Progenitor cell of endocrine pancreas (in vitro differentiated cells): ENCODE measurements at places on chromosomes 3 and 15. TPM values are rescaled to one million over a fixed set of nuclear protein-coding genes. Genes with fewer than 3 reads are reported as not detected.
A peak's percentile ranks its signal among the peaks of the same experiment; 100 is the strongest.

DNA sequence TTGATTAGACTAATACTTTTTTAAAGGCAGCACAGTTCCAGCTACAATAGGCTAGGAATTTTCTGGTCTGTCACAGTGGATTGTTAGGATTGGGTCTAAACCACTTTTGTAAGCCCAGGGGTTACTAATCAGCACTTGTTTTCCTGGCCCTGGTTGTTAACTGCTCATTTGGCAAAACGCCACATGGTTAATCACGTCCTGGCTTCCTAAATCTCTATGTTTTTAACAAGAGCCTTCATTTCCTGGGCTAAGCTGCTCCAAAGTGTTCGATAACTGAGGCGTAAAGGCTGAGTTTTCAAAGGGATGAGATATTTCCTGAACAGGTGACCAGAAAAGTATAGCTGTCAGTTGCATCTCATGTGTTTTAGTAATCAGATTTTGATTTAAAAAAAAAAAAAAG lies 38.9 kb upstream of the CLRN1 start:
- DNase-seq: no peak

DNA sequence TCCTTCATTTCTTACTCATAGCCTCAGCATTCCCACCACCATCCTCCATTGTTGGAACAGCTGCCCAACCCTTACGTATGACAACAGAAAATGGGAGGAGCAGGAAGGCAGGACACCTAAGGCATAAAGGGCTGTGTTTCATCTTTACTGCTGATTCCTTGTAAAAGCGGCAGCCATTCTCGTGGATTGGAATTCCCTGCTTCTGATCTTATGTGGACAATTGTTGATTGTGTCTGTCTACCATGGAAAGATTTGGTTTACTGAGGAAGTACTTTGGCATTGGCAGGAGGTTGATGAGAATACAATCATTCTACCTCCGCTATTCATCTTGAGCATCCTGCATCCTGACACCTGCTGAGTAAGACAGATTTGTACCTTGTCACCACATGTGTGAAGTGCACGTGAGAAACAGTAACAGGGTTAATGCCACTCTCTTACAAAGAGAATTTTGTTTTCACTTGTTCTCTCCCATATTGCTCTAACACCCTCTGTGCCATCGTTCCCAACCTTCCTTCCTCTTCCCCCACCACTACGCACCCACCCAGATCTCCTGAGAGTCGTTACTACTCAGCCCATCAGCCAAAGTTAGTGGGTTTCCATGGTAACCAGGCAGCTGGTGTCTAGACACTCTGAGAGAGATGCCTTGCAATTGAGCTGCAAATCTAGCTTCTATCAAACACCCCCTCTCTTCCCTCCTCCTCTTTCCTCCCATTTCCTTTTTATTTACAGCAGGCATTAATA lies 75.7 kb downstream of the GAP43 start:
- no peak for DNase-seq

GRCh38 chr3:73098873-73099272 lies 37.4 kb downstream of the EBLN2 start:
- no peak for DNase-seq

Gene VGLL3
- total RNA-seq: 1.9 and 2.0 TPM in 2 replicates

DNA sequence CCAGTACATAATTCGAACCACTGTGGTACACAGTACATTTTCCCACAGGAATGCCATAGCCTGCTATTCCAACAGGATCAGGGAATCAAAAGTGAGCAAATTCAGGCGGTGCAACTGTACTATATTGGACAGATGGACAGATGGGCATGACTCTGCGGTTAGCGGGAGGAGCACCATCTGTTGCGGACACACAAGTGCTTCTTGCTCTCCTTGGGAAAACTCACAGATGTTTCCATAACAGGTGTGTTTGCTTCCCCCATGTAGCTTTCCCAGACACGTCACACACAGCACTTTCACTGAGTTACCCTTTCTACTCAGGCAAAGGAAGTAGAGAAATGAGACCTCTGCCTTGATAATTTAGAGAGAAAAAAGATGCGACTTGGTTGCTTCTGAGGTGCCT lies 325.1 kb upstream of the THBS1 start:
- DNase-seq: no peak

GRCh38 chr15:101469520-101470288 lies 19.8 kb downstream of the PCSK6 start:
- no peak for DNase-seq

Gene LRRIQ4
- total RNA-seq: 0.31 and 0.42 TPM in 2 replicates

DNA sequence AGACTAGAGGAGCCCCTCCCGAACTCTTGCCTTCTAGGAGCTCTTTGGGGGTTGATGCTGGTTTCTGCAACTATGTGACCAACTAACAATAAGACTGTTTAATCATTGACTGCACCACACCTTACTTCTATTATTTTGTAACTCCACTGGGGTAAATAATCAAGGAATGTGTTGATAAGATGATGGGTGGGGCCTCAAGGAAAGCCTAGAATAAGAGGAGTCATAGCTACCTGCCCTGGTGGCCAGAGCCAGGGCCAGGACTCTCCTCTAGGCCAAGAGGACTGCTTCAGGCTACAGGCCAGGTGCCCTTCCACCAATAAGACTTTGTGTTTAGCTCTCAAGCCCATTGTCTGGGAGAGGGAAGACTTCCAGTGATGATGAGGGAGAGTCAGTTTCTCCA lies 41.2 kb upstream of the PIAS1 start:
- no peak for DNase-seq

- peak; percentile 24 for DNase-seq
These were observed 901 bp upstream of the MANF start for GRCh38 chr3:51384055-51384725.

DNA sequence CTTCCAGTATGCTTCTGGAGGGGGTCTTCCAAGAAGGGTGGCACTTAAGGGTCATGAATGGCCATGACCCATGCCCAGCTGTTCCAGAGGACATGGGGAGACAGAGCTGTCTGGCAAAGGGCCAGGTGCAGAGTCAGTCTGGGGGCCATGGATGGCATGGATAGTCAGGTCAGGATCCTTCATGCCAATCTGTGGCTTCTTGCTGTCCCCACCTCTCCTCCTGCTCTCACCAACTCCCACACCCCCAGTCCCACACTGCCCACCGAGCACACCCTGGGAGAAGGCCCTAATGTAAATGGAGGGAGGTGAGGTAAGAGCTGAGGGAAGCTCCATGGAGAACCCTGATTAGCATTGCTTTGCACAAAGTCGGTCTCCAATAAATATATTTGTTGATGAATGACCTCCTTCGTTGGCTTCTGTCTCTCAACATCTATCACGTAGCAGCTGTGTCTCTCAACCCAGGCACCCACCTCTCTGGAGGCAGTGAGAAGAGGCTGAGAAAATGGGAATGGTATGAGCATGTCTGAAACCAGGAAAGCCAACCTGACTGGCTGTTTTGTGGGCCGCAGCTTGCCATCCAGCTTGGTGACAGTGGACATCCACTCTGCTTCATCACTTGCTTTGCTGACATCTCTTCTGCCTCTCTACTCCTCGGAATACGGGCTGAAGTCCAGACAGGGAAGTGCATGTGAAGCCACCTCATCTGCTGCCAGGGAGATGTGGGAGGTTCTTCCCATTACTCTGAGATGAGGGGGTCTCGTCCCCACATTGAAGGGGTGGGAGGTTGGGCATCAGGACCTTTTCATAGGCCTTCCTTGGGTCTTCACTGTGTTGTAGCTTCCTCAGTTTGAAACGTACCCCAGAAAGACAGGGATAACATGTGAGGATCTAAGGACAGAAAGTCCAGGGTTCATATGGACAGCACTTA lies 37.7 kb upstream of the RAB6B start:
- DNase-seq: no peak

DNA sequence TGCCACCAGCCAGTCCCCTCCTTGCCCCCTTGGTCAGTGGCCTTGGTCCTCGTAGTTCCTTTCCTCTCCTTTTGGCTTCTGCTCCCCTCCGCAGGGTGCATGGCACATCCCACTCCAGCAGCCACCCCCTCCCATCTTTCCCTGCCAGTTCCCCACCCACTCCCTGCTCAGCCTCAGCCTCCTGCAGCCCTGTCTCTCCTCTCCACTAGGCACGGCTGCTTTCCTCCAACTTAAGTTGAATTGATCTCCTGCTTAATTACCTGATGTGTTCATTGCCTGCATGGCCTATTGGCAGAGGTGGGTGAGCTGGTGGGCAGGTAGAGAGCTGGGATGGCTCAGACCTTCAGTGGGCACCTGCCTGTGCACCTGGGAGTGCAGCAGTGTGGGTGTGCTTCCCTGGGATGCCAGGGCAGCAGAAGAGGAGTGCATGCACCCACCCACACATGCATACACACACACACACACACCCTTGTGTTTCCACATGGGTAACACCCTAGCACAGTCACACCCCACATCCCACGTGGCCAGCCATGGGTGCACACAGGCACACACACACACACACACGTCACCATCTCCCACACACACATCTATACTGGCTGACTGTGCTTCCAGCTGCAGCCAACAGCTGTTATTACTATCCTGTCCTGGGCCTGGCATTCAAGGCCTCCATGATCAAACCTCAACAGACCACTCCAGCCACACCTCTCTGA lies 30.9 kb downstream of the C3orf18 start:
- no peak for DNase-seq

DNA sequence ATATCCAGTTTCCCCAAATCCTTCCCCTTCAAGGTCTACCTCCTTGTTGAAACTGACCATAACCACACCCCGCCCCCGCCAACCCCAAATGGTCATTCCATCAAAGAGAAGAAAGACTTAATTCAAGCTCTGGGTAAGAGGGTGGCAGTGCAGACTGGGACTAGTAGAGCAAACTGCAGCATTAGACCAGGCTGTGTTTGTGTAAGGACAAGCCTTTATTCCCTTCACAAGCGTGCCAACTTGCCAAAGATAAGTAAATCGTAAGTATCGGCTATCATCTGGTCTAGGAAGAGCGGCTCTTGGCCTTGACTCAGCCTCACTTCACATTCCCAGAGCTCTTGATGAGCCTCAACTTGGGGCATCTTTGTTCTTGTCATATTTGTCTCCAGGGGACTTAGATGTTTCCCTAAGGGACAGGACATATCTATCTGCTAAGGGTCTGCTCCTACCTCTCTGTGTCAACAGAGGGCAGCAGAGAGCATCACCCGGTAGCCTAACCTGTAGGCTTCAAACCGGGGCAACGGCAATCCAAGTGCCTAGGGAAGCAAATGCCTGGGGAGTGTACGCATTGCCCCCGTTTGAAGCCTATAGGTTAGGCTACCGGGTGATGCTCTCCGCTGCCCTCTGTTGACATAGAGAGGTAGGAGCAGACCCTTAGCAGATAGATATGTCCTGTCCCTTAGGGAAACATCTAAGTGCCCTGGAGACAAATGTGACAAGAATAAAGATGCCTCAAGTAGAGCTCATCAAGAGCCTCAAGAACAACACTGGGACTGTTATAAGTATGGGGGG lies 8.9 kb upstream of the MAP3K13 start:
- peak; percentile 47 for DNase-seq

DNA sequence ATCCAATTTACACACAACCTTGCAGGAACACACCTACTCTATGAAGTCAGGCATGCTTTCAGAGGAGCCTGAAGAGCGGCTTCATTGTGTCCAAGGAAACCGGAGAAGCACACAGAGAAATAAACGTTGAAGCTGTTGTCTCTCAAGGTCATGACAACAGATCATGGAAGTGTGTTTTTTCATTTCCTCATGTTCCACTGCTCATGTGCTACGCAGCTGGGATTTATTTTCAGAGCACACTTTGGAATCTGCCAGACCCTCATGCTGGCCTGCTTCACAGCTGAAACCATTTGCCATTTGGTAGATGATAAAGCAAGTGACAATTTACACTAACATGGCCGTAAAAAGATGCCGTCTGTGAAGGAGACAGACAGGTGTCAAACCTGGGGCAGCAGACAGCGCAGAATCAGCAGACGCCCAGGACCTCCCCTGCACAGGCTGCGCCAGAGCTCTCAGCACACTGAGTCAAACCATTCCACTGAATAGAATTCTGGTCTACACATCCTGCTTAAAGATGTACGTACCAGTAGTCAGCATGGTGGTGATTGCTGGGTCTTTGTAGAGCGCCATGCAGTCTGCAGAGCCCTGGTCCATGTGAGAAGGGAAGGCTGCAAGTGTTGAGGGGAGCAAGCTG lies 99.3 kb downstream of the ARNT2 start:
- DNase-seq: no peak

GRCh38 chr15:62756326-62756994 lies 286.1 kb upstream of the TPM1 start:
- no peak for DNase-seq

DNA sequence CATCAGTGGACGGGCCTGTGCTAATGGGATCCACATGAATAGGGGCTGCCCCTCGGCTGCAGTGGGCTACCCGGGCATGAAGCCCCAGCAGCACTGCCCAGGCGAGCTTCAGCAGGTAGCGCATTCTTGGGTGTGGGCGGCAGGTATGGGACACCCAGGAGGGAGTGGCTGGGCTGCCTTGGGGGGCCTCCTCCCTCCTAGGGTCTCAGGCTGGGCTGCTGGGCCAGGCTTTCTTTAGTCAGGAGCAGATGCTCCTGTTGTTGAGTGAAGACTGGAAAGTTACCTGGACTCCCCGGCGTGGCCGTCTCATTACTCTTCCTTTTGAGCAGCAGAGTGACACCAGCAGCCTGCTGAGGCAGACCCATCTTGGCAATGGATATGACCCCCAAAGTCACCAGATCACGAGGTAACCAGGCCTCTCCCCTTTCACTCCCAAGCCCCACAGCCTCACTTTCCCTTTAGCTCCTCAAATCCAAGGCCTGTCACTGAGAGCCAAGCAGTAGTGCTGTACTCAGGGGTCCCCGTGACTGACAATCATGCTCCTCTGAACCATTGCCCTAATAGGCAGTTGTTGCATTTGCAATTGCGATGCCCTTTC lies 73.2 kb downstream of the BOC start:
- no peak for DNase-seq

DNA sequence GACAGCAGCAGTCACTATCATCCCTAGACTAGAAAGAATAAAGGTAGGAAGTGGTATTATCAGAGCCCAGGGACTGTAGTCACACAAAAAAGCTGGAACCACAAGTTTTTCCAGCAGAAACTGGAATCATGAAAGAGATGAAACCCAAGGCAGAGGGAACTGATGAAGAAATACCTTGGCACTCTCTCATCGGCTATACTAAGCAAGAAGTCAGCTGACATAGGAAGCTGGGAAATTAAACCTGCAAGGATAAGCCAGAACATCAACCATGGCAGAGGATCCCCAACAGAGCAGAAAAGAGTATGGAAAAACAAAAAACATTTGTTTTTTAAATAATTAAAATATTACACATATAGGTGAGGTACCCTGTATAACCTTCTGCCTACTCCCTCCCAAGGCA lies 86.5 kb downstream of the AQR start:
- no peak for DNase-seq

GRCh38 chr3:41489231-41489630 lies 289.9 kb downstream of the CTNNB1 start:
- no peak for DNase-seq

- DNase-seq: no peak
These were observed 24.0 kb upstream of the SPTSSB start for GRCh38 chr3:161395115-161396012.
